ENCODE measurements at places on chromosomes 16 and 17.
A peak's percentile ranks its signal among the peaks of the same experiment; 100 is the strongest.

DNA sequence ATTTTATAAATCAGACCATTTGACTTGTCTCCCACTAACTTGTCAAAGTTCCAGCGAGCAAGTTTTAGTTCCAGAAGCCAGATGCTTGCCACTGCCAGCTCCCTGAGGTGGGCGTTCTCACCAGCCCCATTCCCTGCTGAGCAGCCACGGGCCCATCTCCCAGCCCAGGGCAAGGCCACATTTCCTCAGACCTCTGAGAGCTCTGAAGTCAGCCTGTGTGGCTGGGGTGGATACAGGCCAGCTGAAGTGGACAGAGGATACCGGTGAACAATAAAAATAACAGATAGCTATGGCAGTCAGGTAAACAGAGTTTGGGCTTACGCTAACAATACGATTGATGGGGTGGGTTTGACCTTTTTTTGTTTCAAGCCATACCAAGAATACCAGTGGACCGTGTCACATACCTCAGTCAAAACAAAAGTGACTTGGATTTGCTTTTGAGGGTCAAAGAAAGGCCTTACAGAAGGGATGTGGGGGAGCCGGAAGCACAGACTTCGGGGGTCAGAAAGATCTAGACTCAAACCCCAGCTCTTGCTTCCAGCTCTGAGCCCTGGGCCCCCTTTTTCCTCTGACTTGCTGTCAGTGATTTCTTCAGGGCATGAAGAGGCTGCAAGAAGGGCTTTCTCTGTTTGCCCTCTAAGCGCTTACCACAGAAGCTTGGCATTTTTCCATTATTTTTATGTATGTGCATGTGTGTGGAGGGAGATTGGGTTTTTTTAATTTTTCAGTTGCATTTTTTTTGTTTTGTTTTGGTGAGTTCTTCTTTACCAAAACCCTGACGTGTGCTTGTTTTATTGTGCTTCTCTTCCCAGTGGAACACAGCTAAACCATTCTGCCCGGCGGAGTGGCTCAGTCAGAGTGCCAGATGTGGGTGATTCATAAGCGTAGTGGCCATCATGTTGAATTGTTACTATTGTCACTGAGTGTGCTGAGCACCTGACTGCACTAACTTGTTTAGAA lies 109.9 kb downstream of the GNAO1 start:
- DNase-seq, result no peak

- DNase-seq, result no peak
These were observed 406.5 kb downstream of the SHISA9 start for GRCh38 chr16:13307851-13308250.

GRCh38 chr16:14070555-14070876 lies 603 bp upstream of the MRTFB start:
- DNase-seq, result no peak

DNA sequence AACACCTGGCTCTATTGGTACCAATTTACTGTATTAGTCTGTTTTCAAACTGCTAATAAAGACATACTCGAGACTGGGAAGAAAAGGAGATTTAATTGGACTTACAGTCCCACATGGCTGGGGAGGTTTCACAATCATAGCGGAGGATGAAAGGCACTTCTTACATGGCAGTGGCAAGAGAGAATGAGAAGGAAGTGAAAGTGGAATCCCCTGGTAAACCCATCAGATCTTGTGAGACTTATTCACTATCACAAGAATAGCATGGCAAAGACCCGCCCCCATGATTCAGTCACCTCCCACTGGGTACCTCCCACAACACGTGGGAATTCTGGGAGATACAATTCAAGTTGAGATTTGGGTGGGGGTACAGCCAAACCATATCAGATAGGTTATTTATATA lies 22.6 kb upstream of the GOSR1 start:
- DNase-seq, result no peak

GRCh38 chr17:49716668-49717364 lies 9.1 kb upstream of the SLC35B1 start:
- DNase-seq, result no peak

DNA sequence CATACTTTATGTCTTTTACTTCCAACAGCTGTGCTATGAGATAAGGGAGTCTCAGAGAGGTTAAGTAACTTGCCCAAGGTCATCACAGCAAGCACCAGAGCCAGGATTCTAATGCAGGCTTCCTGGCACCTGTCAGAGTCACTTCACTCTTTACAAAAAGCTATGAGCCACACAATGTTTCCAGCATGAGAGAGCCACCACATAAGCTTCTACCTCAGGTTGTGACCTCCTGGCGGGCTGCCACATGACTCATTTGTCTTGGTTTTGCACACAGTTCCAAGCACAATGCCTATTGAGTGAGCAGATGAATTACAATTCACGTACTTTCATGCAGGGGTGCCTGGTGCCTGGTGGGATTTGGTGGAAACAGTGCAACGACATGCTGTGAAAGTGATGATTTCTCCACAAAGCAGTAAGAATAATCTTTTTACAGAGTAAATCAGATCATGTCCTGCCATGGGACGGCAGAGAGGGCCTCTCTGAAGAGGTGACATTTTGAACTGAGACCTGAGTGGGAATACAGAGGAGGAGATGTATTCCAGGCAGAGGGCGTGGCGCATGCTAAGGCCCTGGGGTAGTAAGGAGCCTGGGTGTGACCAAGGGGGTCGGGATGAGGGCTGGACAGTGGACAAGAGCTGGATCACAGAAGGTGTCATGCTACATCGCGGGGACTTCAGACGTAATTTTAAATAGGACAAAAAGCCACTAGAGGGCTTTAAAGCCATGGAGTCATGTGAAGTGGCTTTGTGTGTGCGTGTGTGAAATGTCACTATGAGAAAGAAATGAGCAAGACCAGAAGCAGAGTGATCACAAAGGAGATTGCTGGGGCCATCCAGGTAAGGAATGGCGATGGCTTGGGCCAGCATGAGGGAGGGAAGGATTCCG lies 53.4 kb downstream of the CACNG3 start:
- no peak for DNase-seq

DNA sequence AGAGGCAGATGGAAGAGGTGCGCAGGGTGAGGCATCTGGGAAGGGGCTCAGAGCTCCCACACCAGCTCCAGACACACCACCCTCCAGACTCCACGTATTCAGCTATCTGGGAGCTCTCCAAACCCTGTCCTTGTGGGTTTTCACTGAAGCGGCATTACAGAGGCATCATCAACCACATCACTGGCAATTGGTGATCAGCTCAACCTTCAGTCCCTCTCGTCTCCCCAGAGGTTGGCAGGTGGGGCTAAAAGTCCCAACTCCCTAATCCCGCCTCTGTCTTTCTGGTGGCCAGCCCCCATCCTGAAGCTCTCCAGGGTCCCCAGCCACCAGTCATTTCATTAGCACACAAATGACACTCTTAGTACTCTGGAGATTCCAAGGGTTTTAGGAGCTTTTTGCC lies 123.9 kb downstream of the KCNJ12 start:
- no peak for DNase-seq

DNA sequence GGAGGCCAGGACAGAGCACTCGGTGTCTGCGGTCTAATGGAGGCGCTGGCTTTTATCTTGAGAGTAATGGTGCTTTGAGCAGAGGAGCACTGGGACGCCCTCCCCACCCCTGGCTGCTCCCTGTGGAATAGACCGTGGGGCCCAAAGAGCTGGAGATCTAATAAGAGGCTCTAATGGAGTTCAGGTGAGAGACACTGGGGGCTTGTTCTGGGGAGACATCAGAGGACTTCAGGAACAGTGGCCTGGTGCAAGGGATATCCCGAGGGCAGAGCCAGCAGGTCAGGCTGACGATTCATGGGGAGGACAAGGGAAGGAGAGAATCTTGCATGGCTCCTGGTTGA lies 9.5 kb upstream of the KRT19 start:
- DNase-seq, result no peak

GRCh38 chr16:12482455-12483220 lies 321.0 kb downstream of the CPPED1 start:
- DNase-seq, result no peak

- no peak for DNase-seq
These were observed 107.7 kb downstream of the TOX3 start for GRCh38 chr16:52439171-52439701.

DNA sequence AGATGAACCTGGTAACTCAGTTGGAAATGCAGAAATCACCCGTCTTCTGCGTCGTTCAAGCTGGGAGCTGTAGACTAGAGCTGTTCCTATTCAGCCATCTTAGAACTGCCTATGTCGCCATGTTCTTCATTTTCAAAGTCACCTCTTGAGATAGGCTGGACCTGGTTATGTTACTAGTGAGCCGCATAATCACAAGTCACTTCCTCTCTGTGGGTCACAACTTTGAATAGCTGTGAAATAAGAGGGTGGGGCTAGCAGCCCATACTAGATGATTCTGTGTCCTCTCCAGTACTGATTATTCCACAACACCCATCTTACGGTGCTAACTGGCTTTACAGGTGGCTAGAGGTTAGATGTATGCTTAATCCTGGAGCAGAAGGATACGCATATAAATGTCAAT lies 74.2 kb downstream of the VPS53 start:
- no peak for DNase-seq

- no peak for DNase-seq
These were observed 10.6 kb downstream of the PLLP start for GRCh38 chr16:57273826-57274225.

GRCh38 chr16:47387026-47387734 lies 73.7 kb downstream of the ITFG1 start:
- no peak for DNase-seq

GRCh38 chr16:29745121-29745852 lies 503 bp downstream of the C16orf54 start:
- DNase-seq, result peak; percentile 24

- no peak for DNase-seq
These were observed 11.9 kb downstream of the ERCC4 start for GRCh38 chr16:13931845-13932244.

- no peak for DNase-seq
These were observed 150.0 kb upstream of the RBFOX1 start for GRCh38 chr16:7182510-7183109.

- DNase-seq, result peak; percentile 34
These were observed 43.5 kb downstream of the ST3GAL2 start for GRCh38 chr16:70395345-70395901.

DNA sequence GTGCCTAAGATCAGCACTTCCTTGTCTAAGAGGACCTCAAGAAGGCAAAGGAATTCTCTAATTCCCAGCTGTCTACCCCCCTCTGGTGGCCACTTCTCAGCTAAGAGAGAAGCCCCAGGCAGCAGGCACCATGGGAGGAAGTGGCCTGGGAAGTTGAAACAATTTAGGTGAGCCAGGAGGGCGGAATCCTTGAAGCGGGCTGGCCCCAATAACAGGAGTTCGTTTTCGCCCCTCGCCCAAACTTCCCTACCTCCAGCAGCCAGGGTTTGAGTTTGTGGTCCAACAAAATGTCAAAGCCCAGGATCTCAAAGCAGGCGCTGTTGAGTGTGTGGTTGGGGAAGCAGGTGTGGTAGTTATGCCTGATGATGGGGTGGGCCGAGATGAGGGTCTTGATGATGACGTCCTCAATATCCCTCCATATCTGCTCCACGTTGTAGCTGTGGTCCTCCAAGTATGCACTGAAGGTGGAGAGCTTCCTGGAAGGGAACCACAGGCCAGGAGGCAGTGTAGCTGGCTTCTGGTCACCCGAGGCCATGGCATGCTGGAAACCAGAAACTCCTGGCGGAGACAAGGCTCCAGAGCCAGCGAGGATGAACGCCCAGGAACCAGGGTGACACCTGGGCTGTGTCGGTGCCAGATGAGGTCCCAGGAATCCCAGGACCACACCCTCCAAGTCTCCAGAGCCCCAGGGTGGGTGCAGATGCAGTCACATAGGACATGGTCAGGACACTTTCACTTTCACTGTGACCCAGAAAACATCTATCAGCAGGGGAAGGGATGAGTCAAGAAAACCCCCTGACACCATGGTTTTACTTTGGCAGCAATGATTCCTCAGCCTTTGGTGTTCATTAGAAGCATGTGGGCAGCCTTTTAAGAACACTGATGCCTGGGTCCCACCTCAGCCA lies 25.6 kb downstream of the TTLL6 start:
- DNase-seq, result no peak

DNA sequence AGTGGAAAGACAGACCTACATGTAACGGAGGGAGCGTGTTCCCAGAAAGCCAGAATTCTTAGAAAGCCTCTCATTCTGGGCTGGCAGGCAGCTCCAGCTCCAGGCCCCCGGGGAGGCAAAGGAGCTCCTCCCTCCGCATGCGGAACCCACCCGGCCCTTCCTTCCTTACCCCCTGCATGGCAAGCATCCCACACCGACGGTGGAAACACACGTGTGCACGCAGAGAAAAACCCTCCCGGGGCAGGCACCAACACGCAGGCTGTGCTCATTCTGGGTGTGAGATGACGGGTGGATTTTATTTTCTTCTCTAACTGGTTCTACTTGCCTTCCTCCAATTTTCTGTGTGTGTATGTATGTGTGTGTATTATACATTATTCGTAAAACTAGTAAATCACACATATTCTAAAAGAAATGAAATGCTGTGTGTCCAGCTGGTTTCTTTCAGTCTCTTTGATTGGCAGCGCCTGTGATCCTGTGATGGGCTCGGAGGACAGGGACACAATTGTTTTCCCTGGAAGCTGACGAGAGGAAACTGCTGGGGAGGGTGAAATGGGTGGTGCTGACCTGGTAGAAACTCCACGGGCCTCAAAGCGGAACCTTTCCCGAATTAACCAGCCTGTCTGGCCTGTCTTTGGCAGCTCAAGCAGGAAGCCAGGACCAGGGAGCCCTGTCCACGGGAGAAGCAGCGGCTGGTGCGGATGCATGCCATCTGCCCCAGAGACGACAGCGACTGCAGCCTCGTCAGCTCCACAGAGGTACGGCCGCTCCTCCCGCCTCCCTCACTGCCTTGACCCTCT lies 22.2 kb downstream of the CARD14 start:
- no peak for DNase-seq

DNA sequence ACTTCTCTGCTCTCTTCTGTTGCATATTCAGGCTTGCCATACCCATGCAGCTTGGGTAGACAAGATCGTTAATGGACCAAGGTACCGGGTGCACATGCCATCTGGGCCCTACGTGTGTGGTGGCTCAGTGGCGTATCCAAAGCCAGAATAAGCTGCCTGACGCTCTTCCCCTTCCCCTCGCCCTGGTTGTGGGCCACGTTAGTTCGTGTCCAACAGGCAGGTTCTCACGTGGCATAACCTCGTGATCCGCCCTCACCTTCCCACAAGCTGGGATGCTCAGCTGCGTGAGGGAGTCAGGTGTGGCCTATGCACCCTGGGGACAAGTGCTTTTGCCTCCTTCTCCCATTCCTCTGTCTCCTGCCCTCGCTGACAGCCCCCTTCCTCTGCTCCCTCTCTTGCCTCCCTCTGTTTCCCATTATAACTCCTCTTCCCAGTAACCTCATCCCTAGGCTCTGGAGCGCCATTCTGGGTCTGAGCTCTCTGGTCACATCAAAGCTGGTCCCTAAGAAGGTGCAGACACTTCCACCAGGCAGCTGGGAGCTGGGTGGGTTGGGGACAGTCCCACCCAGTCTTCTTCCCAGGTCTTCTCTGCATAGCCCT lies 77.6 kb downstream of the PLD6 start:
- no peak for DNase-seq

DNA sequence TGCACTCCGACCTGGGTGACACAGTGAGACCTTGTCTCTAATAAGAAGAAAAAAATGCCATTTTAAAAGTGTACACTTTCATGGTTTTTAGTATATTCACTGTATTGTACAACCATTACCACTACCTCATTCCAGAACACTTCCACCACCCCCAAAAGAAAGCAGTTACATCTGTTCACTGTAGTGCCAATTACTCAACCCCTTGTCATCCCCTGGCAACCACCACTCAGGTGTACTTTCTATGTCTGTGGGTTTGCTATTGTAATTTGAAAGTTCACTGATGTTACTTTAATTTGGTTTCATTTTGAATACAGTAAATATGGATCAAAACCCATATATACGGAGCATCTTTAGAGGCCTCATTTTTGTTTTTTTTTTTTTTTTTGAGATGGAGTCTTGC lies 6.1 kb downstream of the ZG16 start:
- DNase-seq, result no peak

- DNase-seq, result no peak
These were observed 11.1 kb downstream of the LLGL1 start for GRCh38 chr17:18236494-18236893.
